ENCODE measurements at places on chromosomes 7 and 10.
A peak's percentile ranks its signal among the peaks of the same experiment; 100 is the strongest.

- no peak overlapping the region for H3K4me3 ChIP-seq
- H3K36me3 ChIP-seq: peaks cover 25% of the 10 kb centered on the region
- no peaks in the 10 kb centered on the region for H3K27me3 ChIP-seq
- no peak for DNase-seq
- H3K27ac ChIP-seq: peak overlapping the region; percentile 83
Measured at GRCh38 chr10:124692100-124692446, 52.1 kb downstream of the FAM53B start.

- H3K27me3 ChIP-seq: peaks cover 8% of the 10 kb centered on the region
- H3K4me3 ChIP-seq: no peak overlapping the region
- H3K36me3 ChIP-seq: no peaks in the 10 kb centered on the region
- no peak for DNase-seq
Measured at GRCh38 chr7:149817301-149817771, 20.8 kb upstream of the ZNF862 start.

GRCh38 chr10:29482591-29483431, 152.0 kb downstream of the SVIL start:
- H3K4me3 ChIP-seq: no peak overlapping the region
- peak overlapping the region; percentile 47 for H3K27ac ChIP-seq
- H3K4me1 ChIP-seq: peaks cover 15% of the 10 kb centered on the region
- peaks cover 7% of the 10 kb centered on the region for H3K36me3 ChIP-seq
- no peaks in the 10 kb centered on the region for H3K27me3 ChIP-seq

DNA sequence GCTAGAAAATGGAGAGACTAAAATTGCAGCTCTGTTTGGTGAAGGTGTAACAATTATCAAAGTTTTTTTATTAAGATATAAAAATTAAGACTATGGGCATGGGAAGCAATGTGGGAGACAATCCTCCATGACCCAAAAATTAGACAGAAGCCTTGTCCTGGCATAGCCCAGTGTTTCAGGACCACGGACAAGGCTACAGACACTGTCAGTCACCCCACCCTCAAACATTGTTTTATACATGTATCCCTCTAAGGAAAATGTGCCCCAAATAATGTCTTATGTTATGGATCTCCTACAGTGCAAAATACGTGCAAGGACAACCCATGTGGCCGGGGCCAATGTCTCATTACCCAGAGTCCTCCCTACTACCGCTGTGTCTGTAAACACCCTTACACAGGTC, 24.0 kb downstream of the HABP2 start:
- no peak for DNase-seq
- H3K27me3 ChIP-seq: peaks cover 37% of the 10 kb centered on the region
- H3K4me1 ChIP-seq: no peaks in the 10 kb centered on the region
- H3K27ac ChIP-seq: no peak overlapping the region
- no peak overlapping the region for H3K4me3 ChIP-seq

- no peak for DNase-seq
- H3K4me1 ChIP-seq: peaks cover 10% of the 10 kb centered on the region
- H3K27me3 ChIP-seq: no peaks in the 10 kb centered on the region
- H3K4me3 ChIP-seq: no peak overlapping the region
- H3K36me3 ChIP-seq: peaks cover 27% of the 10 kb centered on the region
Measured at GRCh38 chr7:66296001-66296521, 90.9 kb downstream of the TPST1 start.

All from stimulated activated naive B cell treated with anti-CD40 and anti-IgM and Interleukin-4, amounts not matched to agents 10 μg/mL and 1 μg/mL and 100 μg/mL, for 72 hours (primary cell).